Pancreas (tissue), 10 donors: ENCODE measurements at places on chromosomes 12 and 14. TPM values are rescaled to one million over a fixed set of nuclear protein-coding genes. Genes with fewer than 3 reads are reported as not detected.
A peak's percentile ranks its signal among the peaks of the same experiment; 100 is the strongest.

DNA sequence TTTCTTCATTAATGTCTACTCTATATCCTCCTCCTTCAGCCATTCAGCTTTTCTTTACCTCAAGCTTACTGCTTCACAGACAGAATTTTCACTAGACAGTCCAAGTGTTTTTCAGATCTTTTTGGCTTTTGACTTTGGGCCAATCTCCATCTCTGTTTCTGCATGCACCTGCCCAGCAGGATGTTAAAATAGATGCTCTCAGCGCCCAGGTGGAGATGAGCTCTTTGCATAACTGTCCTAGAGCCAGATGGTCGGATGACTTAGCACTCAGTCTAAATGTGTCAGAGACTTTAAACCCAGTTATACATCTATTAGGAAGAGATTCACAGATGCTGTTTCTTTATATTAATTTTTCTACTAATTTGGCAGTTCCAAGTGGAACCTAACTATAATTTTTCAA, 80.3 kb upstream of the SSTR1 start:
- DNase-seq: no peak

- peak; percentile 74 for DNase-seq
These were observed 132.8 kb upstream of the HIF1A start for GRCh38 chr14:61562321-61563161.

The NEMF gene
- 22.3 TPM for polyA plus RNA-seq

The PIWIL1 gene
- not detected for polyA plus RNA-seq

The PRIM1 gene
- polyA plus RNA-seq: 4.4 TPM

GRCh38 chr14:95077345-95077744, 80.0 kb downstream of the DICER1 start:
- DNase-seq: no peak

DNA sequence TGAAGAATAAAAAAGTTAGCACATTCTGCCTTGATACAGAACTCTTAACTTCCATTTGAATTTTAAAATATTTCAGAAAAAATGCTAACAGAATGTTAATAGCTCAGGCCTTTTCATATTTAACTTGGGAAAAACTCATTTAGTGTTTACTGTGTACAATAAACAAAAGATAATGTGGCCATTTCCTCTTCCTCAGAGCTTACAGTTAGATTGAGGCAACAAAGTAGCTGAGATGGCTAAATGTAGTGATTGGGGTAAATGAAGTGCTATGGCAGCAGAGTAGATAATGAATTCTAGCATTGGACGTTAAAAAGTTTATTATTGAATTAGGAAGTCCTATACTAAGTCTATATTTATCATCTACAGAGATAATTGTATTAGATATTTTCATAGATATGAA, 12.7 kb downstream of the CPSF2 start:
- DNase-seq: no peak

DNA sequence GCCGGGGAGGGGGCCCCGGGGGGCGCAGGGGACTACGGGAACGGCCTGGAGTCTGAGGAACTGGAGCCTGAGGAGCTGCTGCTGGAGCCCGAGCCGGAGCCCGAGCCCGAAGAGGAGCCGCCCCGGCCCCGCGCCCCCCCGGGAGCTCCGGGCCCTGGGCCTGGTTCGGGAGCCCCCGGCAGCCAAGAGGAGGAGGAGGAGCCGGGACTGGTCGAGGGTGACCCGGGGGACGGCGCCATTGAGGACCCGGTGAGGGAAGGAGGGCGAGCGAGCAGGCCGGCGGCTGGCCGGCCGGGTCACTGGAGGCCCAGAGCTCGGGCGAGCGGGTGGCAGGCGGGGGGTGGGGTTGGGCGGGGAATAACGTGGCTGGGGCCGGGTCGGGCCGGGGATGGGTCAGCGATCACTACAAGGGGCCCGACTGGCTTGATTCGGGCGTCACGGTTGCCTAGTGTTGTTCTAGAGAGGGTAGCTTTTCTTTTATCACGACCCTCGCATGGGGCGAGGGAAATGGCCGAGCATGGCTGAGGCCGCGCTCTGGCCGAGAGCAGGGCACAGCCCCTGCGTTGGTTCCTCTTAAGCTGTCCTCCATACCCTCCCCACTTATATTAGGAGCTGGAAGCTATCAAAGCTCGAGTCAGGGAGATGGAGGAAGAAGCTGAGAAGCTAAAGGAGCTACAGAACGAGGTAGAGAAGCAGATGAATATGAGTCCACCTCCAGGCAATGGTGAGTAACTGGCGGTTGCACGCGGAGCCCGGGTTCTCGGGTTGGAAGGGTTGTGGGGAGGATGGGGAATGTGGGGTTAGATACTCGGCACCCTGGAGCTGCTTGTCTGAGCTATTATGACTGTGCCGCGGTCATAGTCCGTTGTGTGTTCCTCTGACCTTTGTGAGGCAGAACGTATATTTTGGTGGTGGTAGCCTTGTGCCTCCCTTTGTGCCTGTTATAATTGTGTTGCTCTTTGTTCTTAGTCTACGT, 603 bp downstream of the PABPN1 start:
- DNase-seq: peak; percentile 51

GRCh38 chr12:100101000-100101399, 41.7 kb downstream of the BLTP3B start:
- DNase-seq: no peak

DNA sequence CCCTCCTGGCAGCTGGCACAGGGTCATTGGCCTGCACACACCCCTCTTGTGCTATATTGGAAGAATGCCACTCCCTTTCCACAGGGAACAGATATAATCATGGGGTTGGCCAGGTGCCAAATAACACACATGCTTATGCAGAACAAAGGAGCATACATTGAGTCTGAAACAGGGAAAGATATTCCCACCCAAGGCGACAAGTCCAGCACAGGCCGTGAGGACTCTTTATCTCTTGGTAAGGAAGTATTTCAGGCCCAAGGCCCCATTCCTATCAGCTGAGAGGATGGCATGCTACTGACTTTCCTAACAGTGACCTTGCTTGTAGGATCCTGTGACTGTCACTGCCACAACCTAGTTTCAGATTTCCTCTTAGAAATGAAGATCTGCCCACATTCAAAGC, 59.0 kb upstream of the STXBP6 start:
- no peak for DNase-seq
